ENCODE measurements at places on chromosomes 6 and 20.

DNA sequence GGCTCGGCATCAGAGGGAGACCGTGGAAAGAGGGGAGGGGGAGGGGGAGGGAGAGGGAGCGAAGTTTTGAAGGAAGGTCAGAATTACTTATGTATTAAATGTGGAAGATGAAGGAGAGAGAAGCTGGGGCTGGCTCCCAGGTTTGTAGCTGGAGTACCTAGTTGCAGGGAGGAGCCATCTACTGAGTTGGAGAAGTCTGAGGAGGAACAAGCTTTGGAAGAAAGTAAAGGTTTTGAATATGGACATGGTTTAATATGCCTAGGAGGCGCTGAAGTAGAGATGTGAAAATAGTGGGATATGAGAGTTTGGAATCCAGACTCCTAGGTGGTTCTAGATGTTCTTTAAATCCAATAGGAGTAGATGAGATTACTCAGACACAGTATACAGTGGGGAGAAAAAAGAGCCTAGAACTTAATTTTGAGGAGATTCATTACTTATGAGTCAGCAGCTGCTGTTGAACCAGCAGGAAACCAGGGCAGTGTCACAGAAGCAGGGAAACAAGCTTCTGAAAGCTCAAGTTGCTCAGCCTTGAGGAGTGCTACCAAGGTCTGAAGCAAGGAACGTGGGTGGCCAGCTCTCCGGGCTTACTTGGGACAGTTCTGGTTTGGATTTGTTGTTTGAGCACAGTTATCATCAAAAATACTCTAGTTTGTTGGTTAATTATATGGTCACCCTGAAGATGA, 149.3 kb downstream of the UTRN start:
- no peak for DNase-seq

DNA sequence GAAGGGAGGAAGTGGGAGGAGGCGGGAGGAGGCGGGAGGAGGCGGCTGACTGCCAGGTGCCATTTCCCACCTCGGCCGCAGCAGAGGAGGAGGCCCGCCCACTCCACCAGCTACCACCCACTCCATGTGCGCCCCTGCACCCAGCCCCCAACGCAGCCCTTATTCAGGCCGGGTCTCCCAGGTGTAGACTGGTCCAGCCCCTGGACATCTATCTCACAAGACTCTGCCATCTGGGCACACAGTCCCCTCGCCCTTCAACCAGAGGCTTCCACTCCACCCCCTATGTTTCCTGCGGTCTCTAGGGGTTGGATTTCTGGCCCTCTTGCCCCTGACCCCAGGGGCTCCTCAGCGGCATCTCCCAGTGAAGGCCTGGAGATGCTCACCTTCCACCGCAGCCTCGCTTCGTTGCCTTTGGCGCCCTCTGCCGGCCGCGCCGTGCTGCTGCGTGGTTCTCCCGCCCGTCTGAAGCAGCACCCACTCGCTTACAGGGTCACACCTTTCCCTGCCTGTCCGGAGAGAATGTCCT, 32.6 kb upstream of the FAM83D start:
- peak; percentile 84 for DNase-seq

DNA sequence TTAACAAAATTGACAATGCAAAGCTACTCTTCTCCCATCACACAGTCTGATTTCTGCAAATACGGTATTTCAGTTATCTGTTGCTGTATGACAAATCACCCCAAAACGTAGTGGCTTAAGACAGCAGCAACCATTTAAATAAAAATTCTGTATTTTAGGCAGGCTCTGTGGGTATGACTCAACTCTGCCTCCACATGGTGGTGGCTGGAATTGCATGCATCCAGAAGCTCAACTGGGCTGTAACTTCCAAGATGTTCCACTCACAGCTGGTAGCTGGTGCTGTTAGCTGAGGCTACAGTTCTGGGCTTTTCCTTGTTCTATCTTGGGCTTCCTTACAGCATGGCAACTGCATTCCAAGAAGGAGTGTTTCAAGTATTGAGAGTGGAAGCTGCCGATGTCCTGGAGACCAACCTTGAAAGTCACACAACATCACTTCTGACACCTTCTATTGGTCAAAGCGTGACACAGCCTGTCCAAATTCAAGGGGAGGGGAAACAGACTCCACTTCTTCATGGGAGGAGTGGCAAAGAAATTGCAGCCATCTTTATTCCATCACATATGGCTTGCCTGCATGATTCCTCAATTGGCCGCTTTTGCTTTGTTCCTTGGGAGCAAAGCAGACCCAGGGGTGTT, 39.7 kb upstream of the TULP1 start:
- DNase-seq: peak; percentile 81

- peak; percentile 40 for DNase-seq
These were observed 268.0 kb downstream of the TFAP2A start for GRCh38 chr6:10146715-10147451.

- DNase-seq: no peak
These were observed 3.1 kb downstream of the LRP11 start for GRCh38 chr6:149860834-149861602.

DNA sequence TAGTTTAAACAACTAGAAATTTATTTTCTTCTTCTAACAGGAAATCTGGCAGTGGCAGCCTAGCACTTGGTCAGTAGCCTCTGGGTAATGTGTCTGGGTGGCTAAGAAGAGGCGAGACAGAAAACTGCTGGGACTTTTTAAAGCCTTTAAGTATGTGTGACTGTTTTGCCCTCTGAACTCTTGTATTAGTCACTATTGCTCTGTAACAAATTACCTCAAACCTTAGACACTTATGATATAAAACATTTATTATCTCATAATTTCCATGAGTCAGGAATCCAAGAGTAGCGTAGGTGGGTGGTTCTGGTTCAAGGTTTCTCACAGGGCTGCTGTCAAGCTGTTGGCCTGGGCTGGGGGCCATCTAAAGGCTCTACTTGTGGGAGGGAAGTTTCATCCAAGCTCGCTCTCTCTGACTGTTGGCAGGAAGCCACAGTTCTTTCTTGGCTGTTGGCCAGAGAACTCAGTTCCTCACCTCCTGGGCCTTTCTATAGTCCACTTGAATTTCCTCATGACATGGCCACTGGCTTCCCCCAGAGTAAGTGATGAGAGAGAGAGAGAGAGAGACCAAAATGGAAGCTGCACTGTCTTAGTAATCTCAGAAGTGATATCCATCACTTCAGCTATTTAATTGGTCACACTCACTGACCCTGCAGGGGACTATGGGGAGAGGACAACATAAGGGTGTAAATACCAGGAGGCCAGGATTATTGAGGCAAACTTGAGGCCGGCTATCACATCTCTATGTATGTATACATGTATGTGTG, 17.4 kb upstream of the TBC1D22B start:
- no peak for DNase-seq

DNA sequence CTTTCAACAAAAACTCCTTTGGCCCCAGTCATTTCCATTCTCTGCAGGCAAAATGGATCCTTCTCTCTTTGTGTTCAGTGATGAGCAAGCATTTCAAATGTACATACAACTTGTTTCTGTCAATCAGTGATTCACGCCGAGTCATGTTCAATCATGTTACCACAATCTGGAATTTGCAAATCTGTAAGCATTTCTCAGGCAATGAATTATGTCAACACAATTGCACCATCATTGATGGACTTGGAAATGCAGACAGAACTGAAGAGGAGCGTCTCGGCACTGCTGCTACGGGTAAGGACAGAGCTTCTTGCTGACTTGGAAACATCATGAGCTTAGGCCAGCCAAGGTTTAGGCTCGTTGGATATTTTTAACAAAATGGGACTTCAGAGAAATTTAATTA, 132.8 kb upstream of the AGPAT4 start:
- DNase-seq: no peak

- DNase-seq: no peak
These were observed 343.8 kb upstream of the MMS22L start for GRCh38 chr6:97626671-97627441.

DNA sequence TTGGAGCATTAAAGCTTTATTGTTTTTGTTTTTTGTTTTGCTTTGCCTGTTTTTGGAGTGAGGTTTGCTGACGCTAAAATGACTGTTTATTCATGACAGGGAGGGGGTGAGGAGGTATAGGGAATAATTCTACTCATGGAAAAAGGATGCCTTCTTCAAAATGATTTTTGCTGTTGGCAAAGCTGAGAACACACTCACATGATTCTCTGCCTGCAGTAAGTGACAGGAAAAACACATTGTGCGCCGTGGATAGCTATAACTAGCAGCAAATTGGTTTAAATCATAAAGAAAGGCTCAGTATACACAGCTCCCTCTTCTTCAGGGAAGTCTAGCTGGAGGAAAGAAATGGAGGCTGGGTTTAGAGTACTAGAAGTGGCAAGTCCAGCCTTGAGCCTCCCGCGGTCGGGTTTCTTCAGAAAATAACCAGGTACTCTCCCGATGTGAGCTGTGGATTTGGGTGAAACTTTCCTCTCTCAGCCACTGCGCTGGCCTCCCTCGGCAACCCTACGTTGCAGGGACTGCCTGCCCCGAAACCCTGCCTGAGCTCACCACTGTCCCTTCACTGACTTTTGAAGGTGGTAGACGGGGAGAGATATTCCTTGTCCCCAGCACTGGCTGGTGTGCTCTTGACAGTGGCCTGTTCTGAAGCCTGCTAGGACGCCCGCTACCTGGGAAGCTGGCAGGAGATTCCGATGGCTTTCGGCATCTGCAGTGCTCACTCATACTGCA, 278.2 kb downstream of the NRN1 start:
- no peak for DNase-seq

- DNase-seq: no peak
These were observed 455.8 kb upstream of the MAP3K7 start for GRCh38 chr6:91042656-91043055.

- no peak for DNase-seq
These were observed 78.2 kb upstream of the SULF2 start for GRCh38 chr20:47863315-47863965.

GRCh38 chr6:22072949-22073348, 223.9 kb downstream of the PRL start:
- no peak for DNase-seq

DNA sequence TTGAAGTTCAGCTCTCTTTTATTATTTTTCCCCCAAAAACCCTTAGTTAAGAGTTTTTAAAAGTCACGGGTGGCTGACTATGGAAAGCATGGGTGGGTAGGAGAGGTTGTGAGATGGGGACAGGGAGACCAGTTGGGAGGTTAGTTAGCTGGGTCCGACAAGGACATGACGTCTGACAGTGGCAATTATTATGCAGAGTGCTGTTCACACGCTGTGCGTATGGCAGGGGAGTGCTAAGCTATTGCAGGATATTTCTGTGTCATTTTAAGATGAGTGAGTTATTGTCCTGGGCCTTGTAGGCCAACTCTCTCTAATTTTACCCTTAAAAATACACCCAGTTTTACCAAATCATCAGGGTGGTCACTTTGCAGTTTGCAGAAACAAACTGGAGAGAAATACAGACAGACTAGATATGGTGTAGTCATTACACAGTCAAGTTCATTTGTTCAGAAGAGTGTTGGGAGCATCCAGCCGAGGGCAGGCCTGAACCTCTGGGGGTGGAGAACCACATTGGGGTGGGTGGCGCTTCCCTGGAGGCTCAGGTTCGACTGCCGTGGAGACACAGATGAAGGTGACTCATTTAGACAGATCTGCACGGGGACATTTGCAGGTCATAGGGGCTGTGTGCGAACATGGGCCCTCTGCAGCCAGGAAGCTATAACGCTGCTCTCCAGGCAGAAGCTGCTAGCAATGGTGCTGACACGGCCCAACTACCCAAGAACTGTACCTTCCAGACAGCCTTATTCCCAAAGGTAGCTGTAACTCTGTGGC, 307.6 kb downstream of the QKI start:
- DNase-seq: no peak

DNA sequence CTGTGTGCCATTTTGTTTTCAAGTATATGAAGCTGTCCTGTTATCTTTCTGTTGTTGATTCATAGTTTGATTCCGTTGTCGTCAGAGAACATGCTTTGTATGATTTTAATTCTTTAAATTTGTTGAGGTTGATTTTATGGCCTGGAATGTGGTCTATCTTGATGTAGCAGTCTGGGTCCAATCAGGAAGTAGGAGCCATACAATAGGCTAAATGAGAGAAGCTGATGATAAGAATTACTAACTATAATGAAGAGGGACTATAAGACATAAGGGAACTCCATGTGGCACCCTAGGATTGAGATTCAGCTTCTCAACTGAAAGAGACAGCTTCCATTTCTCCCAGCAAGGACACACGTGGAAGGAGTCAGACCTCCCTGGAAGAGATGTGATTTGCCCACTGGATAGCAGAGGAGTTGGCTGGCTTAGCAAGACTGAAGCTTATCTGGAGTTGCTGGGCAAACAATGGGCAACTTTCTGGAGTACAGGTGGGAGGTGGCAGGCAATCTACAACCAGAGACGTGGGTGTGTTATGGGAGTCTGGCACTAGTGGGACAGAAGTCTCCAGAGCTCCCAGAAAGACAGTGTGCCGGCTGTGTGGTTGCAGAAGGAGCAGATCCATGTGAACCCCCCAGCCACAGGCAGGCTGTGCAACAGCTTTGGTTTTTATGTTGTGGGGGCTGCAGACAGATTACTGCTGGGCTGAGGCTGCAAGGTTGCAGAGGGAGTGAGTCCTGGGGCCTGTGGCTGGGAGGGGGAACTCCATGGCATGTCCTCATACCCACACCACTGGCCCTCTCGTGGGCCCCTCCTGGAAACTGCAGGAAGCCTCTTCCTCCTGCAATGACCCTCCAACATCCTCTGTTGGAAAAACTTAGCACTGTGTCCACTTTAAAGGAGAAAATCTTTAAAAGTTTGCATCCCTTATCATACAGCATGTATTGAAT, 7.1 kb downstream of the ZNF831 start:
- DNase-seq: no peak

GRCh38 chr20:34302312-34302722, 838 bp downstream of the AHCY start:
- no peak for DNase-seq

GRCh38 chr6:168540713-168541291, 99.8 kb downstream of the SMOC2 start:
- peak; percentile 75 for DNase-seq

DNA sequence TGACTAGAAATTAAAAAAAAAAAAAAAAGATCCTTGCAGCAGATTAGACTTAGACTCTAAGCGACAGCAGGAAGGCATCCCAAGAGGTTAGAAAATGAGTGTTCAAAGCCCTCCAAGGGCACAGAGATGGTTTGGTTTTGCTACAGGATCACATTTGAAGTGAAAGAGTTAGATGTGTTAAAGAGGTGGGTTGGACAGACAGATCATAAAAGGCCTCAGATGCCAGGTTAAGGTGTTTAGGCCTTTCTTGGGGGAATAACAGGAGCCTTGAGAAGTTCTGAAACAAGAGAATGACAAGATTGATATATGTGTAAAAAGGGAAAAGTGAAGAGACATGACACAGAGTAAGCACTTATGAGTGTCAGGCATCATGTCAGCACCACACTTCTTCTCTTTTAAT, 107.5 kb downstream of the FYN start:
- DNase-seq: no peak

DNA sequence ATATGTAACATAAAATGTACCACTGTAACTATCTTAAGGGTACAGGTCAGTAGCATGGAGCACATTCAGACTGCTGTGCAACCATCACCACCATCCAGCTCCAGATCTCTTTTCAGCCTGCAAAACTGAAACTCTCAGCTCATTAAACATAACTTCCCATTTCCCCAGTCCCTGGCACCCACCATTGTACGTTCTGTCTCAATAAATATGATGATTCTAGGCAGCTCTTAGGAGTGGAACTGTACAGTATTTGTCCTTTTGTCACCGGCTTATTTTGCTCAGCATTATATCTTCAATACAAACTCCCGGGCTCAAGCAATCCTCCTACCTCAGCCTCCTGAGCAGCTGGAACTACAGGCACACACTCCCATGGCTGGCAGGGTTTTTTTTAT, 1.5 kb downstream of the ZC3H12D start:
- no peak for DNase-seq

GRCh38 chr20:32191873-32192272, 15.7 kb downstream of the PLAGL2 start:
- DNase-seq: no peak
